Globus pallidus (tissue), 1 donor: ENCODE measurements at places on chromosomes 3 and 15.

DNA sequence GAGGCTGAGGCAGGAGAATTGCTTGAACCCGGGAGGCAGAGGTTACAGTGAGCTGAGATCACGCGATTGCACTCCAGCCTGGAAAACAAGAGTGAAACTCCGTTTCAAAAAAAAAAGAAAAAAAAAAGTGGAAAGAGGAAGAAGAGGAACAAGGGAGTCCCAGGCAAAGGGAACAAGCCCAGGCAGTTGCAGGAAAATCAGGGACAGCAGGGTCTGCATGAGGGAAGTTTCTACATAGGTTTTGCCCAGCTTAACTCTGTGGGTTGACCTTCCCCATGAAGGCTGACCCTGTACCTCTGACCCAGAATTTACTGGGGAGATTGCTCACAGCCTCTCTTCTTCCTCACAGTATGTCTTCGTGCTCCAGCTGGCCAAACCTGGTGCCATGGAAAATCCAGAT lies 12.3 kb downstream of the RBP1 start:
- DNase-seq = no peak

- DNase-seq = no peak
These were observed 23.9 kb downstream of the EIF1B start for GRCh38 chr3:40333416-40333815.

GRCh38 chr15:90200534-90201129 lies 498 bp upstream of the SEMA4B start:
- DNase-seq = peak; percentile 44

- DNase-seq = no peak
These were observed 76.1 kb downstream of the FAM174B start for GRCh38 chr15:92579486-92579885.

DNA sequence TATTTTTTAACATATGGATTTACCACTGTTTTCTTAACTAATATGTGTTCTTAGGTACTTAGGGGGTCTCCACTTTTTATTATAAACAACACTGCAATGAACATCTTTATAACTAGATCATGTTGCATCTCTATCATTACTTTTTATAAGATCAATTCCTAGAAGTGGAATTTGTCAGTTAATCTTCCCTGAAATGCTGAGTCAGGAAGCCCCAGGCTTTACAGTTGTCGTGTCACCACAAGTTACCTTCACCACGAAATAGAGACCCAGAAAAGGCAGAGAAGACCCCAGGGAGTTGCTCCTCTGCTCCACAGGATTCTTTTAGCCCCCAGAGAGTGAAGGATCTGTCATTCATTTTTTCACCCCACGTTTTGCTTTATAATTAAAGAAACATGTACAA lies 34.5 kb upstream of the ERC2 start:
- no peak for DNase-seq

DNA sequence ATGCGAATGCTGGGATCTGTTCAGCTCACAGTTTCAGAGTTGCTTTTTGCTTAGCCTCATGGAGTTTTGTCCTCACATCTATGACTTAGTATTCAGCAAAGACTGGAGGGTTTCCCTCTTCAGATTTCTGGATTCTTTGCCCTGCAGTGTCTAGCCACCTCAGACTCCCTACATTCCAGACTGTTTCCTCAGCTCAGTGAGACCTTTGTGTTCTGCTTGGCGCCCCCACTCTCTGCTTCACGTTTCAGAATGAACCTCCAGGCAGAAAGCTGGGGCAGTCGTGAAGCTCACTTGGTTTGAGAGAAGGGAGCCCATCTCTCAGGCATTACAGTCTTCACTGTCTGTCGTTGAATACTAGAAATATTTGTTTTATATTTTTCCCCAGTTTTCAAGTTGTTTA lies 118.1 kb downstream of the CACNA1D start:
- DNase-seq = no peak

GRCh38 chr15:65979316-65979715 lies 110.0 kb downstream of the RAB11A start:
- DNase-seq = no peak

DNA sequence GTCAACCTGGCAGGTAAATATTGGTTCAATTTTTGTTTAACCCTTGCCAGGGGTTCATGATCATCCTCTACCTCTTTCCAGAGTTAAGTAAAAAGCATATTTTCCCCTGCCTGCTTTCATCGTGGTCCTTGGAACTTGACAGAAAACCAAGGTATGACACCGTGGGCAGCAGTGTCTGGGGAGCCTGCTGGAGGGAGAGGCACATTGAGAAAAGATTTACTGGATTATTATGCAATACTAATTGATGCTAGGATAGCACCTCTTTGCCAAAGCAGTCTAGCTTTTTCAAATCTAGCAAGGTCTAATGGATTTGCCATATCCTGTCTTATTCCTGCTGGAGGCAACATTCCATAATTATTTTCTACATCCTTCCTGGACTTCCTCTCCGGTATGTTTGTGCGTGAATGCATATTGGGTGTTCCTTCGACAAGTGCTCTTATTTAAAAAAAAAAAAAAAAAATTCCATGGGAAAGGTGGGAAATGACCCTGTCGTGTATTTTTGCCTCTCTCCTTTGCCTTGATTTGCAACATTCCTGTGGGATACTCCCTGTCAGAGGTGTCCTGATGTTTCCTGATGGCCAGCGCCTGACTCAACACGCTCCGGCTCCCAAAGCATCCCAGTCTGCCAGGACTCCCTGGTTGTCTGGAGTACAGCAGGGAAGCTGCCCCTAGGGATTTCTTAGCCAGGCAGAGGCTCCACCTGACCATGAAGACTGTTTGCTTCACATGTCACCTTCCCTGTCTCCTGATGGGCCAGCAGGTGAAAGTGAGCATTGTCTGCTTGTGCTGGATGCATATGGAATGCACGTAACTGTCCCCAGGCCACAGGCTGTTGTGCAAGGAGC lies 6.3 kb downstream of the BHLHE40 start:
- no peak for DNase-seq

DNA sequence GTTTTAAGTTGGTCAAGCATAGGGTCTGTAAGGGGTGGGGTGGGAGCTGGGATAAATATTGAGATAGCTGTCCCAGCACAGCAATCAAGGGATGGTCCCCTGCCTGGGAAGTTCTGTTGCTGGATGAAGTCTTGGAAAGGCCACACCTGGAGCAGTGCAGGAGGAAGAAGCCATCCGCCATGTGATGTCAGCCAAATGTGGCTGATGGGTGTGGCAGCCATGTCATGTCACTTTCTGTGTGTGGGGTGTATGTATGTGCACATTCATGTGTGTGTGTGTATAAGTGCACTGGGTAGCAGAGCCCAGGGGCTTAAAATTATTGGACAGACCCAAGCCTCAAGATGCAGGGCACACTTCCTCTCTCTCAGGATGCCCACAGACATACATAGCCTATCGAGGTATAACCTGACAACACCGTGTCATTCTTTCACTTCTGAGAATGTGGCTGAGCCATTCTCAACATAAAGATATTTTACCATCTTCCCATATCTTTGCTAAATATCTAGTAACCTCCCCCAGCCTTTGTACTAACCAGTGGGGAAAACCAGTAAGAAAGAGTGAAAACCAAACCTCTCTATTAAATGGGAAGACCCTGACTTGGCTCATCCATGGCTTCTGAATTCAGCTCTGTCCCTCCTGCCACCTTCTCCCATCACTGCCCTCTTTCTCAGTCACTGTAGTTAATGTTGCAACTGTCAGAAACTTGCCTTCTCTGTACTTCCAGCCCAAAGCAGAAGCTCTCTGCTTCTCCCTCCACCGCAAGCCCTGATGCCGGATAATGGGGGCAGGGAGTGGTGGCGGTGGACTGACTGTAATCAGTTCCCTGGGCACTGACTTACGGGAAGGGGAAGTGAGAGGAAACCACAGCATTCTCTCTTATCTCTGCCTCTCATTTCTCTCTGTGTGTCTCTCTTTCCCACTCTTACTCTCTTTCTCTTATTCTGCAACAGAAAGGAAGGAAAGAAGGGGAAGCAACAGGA lies 11.2 kb downstream of the TNFSF10 start:
- peak; percentile 54 for DNase-seq

GRCh38 chr15:79166311-79166955 lies 75.9 kb upstream of the RASGRF1 start:
- no peak for DNase-seq

- DNase-seq = peak; percentile 67
These were observed 1.4 kb upstream of the BCL6 start for GRCh38 chr3:187746442-187747281.

GRCh38 chr3:103127098-103127630 lies 692.3 kb downstream of the ZPLD1 start:
- no peak for DNase-seq

- no peak for DNase-seq
These were observed 481.5 kb downstream of the PDCD6IP start for GRCh38 chr3:34279901-34280300.

GRCh38 chr3:8624612-8625011 lies 20.0 kb downstream of the SSUH2 start:
- DNase-seq = no peak

DNA sequence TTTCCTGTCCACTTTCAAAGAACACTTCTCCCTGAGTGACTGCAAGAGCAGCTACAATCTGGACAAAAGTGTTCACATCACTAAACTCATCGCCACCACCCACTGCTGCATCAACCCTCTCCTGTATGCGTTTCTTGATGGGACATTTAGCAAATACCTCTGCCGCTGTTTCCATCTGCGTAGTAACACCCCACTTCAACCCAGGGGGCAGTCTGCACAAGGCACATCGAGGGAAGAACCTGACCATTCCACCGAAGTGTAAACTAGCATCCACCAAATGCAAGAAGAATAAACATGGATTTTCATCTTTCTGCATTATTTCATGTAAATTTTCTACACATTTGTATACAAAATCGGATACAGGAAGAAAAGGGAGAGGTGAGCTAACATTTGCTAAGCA lies 1.8 kb downstream of the CCRL2 start:
- no peak for DNase-seq

GRCh38 chr15:100718075-100718980 lies 115.9 kb downstream of the ASB7 start:
- DNase-seq = no peak

DNA sequence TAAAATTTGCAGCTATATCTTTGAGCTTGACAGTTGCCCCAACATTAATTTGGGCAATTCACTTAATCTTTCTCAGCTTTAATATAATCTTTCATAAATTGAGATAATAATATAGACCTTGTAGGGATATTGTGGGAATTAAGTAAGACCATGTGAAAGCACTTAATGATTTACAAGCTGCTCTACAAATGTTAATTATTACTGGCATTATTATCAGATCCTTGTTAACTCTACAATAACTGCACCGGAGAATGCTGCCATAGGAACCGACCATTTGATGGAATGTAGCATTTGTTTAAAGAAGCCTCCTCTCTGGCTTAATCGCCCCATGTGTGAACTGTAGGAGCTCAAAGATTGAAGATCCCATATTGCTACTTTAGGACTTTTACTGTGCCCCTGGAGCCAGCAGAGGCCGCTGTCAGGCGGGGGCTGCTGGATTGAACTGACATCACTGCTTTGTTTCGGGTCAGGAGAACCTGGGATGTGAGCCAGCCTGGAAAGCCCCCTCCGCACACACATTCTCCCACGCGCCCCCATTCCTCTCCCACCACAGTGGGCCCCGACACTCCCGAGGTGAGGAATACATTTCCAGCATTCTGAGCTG lies 154.2 kb upstream of the TNIK start:
- peak; percentile 64 for DNase-seq

DNA sequence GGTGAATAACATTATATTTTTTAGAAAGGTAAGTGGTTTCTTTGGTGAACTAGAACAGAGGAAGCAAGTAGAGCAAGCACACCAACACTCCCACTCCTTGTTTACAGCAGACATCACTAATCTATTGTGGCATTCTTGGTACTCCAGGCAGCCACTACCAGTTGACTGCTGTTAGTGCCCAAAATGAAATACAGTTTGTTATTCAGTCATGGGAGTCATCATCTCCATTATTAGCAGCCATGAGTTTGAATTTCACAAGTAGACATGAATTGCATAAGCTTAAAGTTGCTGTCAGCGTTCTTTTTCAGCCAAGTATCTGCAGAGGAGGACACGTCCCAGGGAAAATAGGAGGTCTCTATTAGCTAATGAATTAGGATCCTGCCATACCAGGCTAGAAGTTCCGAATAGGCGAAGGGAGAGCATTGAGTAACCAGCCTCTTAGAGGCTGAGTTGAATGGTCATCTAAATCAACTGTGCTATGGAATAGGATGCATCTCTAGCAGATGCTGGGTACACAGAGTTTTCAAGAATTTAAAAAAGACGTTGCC lies 252.7 kb upstream of the ICE2 start:
- no peak for DNase-seq

DNA sequence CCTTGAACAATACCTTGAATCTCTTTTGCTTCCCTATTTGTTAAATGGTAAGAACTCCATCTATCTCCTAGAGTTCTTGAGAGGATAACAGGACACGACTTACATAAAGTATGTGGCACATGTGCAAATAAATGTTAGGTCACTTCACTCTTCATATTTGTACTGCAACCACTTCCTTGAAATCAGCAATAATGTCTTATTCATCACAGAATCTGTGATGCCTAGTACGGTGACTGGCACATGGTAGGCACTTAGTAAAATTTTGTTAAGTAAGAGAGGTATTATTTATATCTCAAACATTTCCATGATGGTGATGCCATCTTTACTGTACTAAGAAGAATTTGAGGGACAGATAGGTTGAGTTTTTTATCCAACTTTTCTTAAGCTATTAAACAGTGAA lies 14.3 kb downstream of the CD47 start:
- no peak for DNase-seq

DNA sequence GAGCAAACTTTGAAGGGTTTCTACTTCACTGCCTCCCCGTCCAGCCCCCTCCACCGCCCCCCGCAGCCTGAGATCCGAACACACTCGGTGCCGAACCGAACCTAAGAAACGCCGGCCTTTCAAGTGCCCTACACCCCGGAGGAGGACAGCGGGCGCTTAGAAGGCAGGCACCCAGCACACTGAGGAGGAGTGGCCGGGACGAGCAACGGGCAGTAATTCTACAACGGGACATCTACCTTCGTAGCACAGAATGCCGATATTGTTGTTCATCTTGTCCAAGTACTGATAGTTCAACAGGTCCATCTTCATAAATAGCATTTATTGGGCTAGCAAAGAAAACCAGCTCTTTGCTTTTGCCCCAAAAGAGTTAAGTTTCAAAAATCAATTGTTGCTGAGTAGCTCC lies 513 bp downstream of the VGLL4 start:
- DNase-seq = peak; percentile 74

GRCh38 chr15:62066663-62067447 lies at the start of gene C2CD4A:
C2CD4A (plus strand) TSS chr15:62066977; CDS start chr15:62067614, 637 bp downstream.
- DNase-seq = no peak

DNA sequence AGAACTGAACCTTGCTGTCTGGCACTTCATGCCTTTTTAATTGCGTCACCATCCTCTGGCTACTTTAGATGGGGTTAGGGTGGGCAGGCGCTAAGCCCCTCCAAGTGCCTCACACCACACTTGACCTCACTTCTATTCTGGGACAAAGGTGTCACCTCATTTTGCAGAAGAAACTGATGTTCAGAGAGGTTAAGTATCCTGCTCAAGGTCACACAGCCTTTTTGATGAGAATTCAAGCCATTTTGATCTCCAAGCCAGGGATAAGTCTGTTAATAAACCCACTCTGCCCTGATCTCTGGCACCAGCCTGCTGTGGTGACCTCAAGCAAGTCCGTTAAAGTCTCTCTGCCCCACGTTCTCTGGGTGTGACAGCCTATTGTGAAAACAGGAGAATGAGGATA lies 58.8 kb upstream of the PRR23C start:
- no peak for DNase-seq

GRCh38 chr15:66611257-66612053 lies 45.7 kb upstream of the LCTL start:
- DNase-seq = peak; percentile 24
